Brain pericyte (primary cell): ENCODE measurements at places on chromosomes 11 and 22.

- DNase-seq: no peak
Measured at GRCh38 chr22:24553597-24554312, 1.2 kb downstream of the GUCD1 start.

- DNase-seq: no peak
Measured at GRCh38 chr11:112345166-112345565, 84.5 kb upstream of the PLET1 start.

GRCh38 chr22:42074132-42074811, at the start of gene PHETA2:
TSS of gene PHETA2 (plus strand) at chr22:42074248. CDS start at chr22:42077294, 3,046 bp downstream.
- no peak for DNase-seq

GRCh38 chr22:17243524-17243923, 24.3 kb upstream of the ADA2 start:
- DNase-seq: no peak
